Vein endothelial cell (primary cell): ENCODE measurements at places on chromosomes 4 and X. TPM values are rescaled to one million over a fixed set of nuclear protein-coding genes. Genes with fewer than 3 reads are reported as not detected.

The ZDHHC15 gene
- 0.10 and 0.33 TPM in 2 replicates for total RNA-seq

The RAI2 gene
- total RNA-seq: 1.3 and 1.6 TPM in 2 replicates

The NSG1 gene
- total RNA-seq: 0.57 and 0.98 TPM in 2 replicates

The NUP62CL gene
- not detected in 2 replicates for total RNA-seq

The FMR1NB gene
- total RNA-seq: not detected in 2 replicates

The TSPAN6 gene
- 41.9 and 63.0 TPM in 2 replicates for total RNA-seq

The RBM47 gene
- total RNA-seq: 0.10 TPM in 1 of 2 replicates, not detected in the other

The IGSF1 gene
- total RNA-seq: not detected in 2 replicates

The TMPRSS11F gene
- total RNA-seq: not detected in 2 replicates

The PGM2 gene
- total RNA-seq: 48.3 and 51.6 TPM in 2 replicates

The GAGE1 gene
- not detected in 2 replicates for total RNA-seq

The COL25A1 gene
- 0.33 and 1.7 TPM in 2 replicates for total RNA-seq

The RTL9 gene
- total RNA-seq: not detected in 2 replicates

The AFM gene
- not detected in 2 replicates for total RNA-seq

The LEF1 gene
- total RNA-seq: 0.67 and 2.0 TPM in 2 replicates

The RASL11B gene
- not detected in 2 replicates for total RNA-seq

The RPS3A gene
- 2,150 and 2,168 TPM in 2 replicates for total RNA-seq

The UCP1 gene
- total RNA-seq: not detected in 2 replicates

The BBS12 gene
- total RNA-seq: 3.9 and 4.0 TPM in 2 replicates

The ASB5 gene
- not detected in 2 replicates for total RNA-seq

The DGKK gene
- total RNA-seq: under 0.01 TPM in 1 of 2 replicates, not detected in the other

The TMPRSS11E gene
- total RNA-seq: not detected in 2 replicates

The AKAP4 gene
- under 0.01 TPM in 1 of 2 replicates, not detected in the other for total RNA-seq

The TLR3 gene
- 2.9 and 3.3 TPM in 2 replicates for total RNA-seq

The UGT2B17 gene
- total RNA-seq: not detected in 2 replicates

The PDGFC gene
- 7.0 and 8.8 TPM in 2 replicates for total RNA-seq

The MAGEC1 gene
- total RNA-seq: not detected in 2 replicates

The PSAPL1 gene
- not detected in 2 replicates for total RNA-seq

The CHRDL1 gene
- not detected in 2 replicates for total RNA-seq

The POLR2B gene
- 115 and 153 TPM in 2 replicates for total RNA-seq

The UTP3 gene
- total RNA-seq: 22.0 and 24.2 TPM in 2 replicates

The HGFAC gene
- 0.19 and 0.33 TPM in 2 replicates for total RNA-seq

The CENPVL1 gene
- not detected in 2 replicates for total RNA-seq

The CCNA2 gene
- 35.9 and 75.8 TPM in 2 replicates for total RNA-seq

The MAGEB17 gene
- not detected in 2 replicates for total RNA-seq

The RRH gene
- total RNA-seq: not detected in 2 replicates

The DUSP21 gene
- total RNA-seq: not detected in 2 replicates
